Stimulated activated naive CD4-positive, alpha-beta T cell treated with Interleukin-2 at 50 U/mL for 16 hours (primary cell): ENCODE measurements at places on chromosomes 11 and 22.
A peak's percentile ranks its signal among the peaks of the same experiment; 100 is the strongest.

DNA sequence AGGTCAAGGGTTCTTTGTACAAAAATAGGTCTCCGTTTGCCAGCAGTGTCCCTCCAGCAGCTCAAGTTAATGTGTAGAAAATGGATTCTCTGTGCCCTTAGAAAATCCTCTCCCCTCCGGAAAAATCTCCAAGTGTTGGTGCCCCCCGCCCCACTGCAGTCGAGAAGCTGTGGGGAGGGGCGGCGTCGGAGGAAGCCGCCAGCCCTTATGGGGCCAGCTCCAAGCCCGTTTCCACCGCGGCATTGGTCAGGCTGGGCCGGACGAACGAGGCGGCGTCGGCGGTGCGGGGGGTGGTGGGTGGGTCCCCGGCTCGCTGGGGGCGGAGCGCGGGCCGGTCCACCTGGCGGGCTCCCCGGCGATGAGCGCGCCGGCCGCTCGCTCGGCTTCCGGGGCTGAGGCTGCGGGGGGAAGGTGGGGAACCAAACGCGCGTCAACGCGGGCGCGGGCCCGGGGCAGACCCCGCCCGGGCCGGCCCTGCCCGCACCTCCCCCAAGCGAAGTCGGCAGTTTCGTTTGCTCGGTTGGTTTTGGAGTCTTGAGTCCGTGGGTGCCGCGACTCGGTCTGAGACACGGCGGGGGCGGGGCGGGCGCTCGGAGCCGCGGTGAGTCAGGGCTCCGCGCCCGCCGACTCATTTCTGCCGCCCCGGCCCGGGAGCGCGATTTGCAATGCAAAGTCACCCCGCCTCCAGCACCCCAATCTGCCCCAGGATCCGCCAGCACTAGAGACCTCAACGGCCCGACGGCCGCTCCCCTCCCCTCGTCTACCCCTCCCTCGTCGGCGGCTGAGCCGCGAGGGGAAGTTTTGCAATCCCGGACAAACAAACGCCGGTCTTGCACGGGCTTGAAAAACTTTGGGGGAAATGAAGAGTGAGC, 1.4 kb downstream of the ASCL2 start:
- peak; percentile 89 for DNase-seq

DNA sequence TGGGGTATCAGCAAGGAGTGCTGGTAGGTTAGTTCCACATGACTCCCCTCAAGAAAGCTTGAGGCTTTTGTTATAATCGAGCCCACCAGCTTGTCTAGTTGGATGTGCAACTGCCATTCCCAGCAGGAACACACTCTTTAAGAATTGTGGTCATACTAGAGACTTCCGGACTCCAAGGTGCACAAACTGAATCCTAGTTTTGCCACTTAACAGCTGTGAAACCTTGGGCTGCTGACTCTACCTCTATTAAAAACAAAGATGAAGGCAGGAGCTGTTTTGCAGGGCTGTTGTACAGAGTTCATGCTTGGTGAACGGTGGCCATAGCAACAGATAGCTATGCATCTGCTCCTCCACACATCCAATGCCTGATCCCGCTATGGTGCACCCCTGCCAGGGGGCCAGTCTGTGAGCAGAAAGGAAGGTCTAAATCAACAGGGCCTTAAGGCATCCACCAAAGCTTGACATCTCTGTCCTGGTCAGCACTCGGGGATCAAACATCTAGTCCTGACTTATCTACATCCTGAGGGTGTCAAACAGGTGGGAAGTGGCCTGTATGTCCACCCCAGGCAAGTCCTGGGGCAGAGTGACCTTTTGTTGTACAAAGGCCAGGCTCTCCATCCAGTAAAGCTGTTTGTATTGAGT, 36.4 kb downstream of the DKK3 start:
- no peak for DNase-seq

DNA sequence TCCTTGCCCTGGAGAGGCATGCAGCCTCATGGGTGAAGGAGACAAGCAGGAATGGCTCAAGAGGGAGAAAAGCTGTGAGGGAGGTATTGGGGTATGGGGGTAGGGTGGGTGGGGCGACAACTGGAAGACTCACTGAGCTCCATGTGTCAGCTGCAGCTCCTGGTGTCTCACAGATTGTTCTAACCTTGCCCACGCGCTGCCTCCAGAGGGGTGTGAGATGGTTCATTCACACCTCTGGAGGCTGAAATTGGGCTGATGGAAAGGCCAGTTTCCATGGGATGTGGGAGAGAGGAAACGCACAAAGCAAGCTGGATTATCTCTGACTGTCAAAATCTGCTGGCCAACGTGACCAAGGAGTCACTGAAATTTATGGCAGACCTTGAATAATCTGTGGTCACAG, 400.4 kb upstream of the NARS2 start:
- DNase-seq, result no peak

DNA sequence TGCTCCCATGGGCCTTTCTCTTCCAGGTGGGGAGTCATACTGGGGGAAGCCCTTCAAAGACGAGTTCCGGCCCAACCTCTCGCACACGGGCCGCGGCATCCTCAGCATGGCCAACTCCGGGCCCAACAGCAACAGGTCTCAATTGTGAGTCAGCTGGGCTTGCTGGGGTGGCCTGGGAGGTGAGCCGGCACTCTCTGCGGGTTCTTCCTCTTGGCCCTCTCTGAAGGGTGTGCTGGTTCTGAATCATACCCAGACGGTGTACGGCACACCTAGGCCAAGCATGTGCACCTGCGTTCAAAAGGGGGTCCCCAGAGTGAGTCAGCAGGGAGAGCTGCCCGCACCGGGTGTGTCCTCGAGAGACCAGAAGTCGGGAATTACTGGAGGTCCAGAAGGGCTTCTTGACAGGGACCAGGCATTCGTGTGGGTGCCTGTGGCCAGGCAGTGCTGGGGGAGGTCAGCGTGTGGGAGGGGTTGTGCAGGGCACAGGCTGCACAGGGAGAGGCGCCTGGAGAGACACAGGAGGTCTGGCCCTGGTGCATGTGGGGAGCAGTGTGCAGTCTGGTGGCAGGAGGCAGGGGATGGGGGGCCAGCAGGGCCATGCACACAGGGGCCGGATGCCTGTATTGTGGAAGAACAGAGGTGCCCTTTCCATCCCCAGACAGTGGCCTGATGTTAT, 23.0 kb downstream of the PPIL2 start:
- no peak for DNase-seq

DNA sequence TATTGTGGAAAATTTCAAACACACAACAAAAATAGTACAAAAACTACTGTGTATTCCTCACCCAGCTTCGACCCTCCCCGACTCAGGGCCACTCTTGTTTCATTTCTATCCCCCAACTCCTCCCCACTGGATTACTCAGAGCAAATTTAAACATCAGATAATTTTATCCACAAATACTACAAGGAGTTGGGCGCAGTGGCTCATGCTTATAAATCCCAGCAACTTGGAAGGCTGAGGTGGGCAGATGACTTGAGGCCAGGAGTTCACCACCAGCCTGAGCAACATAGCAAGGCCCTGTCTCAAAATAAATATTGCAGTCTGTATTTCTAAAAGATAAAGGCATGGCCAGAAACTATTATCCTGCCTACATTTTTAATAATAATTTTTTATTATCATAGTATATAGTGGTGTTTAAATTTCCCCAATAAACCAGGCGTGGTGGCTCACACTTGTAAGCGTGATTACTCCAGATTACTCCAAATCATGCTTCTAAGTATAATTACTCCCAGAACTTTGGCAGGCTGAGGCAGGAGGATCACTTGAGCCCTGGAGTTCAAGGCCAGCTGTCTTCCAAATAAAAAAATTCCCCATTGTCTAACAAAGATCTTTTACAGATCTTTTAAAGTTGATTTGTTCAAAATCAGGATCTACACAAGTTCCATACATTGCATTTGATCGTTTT, 39.8 kb downstream of the LRRC32 start:
- no peak for DNase-seq

DNA sequence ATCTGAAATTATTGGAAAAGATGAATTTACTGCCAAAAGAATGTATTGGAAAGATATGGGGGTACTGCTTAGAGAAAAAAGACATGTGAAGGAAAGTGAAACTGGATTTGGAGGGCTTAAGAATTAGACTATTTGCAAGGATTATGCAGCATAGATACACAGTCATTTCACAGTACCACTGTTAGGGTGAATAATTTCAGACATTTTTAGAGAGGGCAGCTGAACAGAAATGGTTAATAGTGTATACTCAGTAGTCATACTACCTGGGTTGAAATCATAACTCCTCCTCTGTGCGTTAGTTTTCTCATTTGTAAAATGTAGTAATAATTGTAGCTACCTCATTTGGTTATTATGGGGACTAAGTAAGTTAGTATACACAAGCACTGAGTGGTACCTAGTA, 33.0 kb downstream of the GAS2 start:
- no peak for DNase-seq

- DNase-seq, result no peak
Measured at GRCh38 chr22:48738204-48738980, 1089.3 kb downstream of the BRD1 start.

DNA sequence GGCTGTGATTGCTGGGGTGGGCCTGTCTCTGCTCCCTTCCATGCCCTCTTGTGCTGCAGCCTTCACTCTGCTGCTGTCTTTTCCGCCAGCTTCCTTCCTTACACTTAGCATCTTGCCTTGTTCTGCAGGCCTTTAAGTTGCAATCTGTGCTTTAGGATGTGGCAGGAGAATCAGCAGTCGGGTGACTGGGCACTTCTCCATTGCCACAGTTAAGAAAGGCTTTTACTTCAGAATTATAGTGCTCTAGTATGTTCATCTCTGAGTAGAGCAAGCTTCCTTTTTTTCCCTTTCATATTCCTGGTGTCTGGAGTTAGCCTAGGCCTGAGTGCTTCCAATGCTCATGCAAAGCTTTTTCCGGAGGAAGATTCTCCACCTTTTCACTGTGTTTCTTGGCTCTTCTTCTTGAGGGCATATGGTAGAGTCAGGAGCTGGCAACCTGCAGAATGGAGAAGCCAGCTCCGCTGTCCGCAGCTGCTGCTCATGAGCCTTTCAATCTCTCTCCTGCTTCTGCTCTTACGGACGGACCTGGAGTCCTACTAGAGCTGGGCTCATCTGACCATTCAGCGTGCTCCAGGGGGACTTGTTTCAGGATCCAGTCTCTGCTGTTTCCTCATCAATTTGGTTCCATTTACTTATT, 20.2 kb downstream of the PPP6R2 start:
- DNase-seq, result no peak

- no peak for DNase-seq
Measured at GRCh38 chr11:133425245-133425644, 107.1 kb downstream of the OPCML start.

GRCh38 chr22:24803064-24803542, 2.9 kb upstream of the SGSM1 start:
- peak; percentile 37 for DNase-seq

DNA sequence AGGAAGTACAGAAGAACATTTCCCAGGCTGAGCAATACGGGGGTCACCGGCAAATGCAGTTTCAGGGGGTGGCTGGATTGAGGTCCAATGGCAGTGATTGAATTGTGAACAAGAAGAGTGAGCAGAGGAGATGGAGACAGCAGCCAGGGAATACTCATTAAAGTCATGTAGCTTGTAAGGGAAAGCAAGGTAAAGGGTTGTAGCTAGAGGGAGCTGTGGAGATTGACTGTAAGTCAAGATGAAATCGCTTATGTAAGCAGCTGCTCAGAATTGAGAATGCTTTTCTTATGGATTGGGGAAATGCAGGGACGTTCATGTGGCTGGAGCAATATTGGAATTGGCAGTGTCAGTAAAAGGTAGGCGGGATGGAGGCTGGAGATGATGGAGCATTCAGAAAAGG, 111.4 kb upstream of the TBCEL start:
- DNase-seq, result no peak

GRCh38 chr11:82992223-82992622, 79.5 kb downstream of the RAB30 start:
- no peak for DNase-seq

DNA sequence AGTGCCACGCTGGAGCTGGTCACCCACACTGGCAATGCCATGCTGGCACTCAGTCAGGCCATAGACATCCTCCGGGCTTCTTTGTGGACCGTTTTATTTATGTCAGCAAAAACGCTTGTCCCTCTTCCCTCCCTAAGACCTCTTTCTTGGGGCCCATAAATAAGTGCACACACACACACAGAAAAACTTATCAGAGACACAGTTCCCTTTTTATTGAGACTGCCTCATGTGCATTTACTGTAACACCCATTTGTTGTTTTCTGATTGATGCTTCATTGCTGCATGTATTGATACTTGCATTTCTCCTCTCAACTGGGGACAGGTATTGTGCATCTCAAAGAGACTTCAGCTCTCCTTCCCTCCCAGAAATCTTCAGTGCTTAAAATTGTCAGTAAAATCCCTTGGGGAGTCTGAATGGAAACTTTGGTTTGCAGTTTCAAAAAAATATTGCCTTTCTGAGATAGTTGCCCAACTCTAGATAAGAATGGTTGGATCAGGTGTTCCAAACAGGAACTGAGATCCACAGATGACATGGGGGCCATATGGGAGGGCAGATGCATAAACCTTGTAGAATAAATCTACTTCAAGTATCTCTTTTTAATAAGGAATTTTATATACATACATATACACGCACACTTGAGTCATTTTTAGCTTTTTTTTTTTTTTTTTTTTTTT, 50.9 kb downstream of the PPP2R1B start:
- no peak for DNase-seq

- DNase-seq, result no peak
Measured at GRCh38 chr22:22377335-22377734, 131.2 kb downstream of the ZNF280B start.

DNA sequence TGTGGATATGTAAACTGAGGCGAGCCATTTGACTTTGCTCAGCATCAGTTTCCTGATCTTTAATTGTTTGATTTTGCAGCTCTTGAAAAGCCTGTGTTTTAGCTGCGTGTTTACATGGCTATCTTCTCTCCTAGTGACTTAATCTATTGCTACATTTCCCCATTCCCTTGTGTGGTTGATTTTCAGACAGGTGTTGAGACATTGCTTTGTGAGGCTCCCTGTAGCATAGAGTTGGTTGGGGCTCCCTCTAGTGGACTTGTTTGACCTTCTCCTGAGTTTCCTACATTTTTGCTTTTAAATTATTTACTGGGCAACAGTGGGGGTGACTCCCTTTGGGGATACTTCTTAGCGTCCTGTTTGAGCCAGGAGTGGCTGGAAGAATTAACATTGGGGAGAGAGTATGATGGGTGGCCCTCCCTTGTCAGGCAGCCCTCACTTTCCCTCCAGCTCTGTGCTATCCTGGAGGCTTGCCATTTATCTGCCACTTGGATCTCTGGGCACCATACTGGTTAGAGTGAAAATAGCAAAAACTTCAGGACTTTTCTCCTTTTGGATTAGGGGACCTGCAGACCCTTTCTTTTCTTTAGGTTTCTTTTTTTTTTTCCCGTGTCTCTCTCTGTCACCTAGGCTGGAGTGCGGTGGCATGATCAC, 9.2 kb upstream of the CBL start:
- DNase-seq, result peak; percentile 51

- DNase-seq, result no peak
Measured at GRCh38 chr11:132037956-132038355, 667.5 kb downstream of the NTM start.
